CD8-positive, alpha-beta memory T cell (primary cell): ENCODE measurements at places on chromosomes 7 and 10. TPM values are rescaled to one million over a fixed set of nuclear protein-coding genes. Genes with fewer than 3 reads are reported as not detected.

The ARMC3 gene
- total RNA-seq, result not detected

The OGA gene
- 95.8 TPM for total RNA-seq

The PPIF gene
- 181 TPM for total RNA-seq

The NEUROD6 gene
- not detected for total RNA-seq

The SPDYE18 gene
- total RNA-seq, result not detected

The SMNDC1 gene
- total RNA-seq, result 60.1 TPM

The LRRC18 gene
- total RNA-seq, result not detected

The TES gene
- total RNA-seq, result 58.4 TPM

The PROSER2 gene
- total RNA-seq, result 2.4 TPM

The SUN3 gene
- total RNA-seq, result not detected

The TEX36 gene
- total RNA-seq, result not detected

The SGMS1 gene
- total RNA-seq, result 13.5 TPM

The SEM1 gene
- total RNA-seq, result 45.3 TPM

The PRXL2A gene
- total RNA-seq, result 8.3 TPM

The LARP4B gene
- total RNA-seq, result 121 TPM

The MDFIC gene
- total RNA-seq, result 135 TPM

The OPTN gene
- total RNA-seq, result 53.4 TPM

The SKAP2 gene
- total RNA-seq, result 13.2 TPM
